Fibroblast of villous mesenchyme (primary cell): ENCODE measurements at places on chromosomes 7 and 10.

DNA sequence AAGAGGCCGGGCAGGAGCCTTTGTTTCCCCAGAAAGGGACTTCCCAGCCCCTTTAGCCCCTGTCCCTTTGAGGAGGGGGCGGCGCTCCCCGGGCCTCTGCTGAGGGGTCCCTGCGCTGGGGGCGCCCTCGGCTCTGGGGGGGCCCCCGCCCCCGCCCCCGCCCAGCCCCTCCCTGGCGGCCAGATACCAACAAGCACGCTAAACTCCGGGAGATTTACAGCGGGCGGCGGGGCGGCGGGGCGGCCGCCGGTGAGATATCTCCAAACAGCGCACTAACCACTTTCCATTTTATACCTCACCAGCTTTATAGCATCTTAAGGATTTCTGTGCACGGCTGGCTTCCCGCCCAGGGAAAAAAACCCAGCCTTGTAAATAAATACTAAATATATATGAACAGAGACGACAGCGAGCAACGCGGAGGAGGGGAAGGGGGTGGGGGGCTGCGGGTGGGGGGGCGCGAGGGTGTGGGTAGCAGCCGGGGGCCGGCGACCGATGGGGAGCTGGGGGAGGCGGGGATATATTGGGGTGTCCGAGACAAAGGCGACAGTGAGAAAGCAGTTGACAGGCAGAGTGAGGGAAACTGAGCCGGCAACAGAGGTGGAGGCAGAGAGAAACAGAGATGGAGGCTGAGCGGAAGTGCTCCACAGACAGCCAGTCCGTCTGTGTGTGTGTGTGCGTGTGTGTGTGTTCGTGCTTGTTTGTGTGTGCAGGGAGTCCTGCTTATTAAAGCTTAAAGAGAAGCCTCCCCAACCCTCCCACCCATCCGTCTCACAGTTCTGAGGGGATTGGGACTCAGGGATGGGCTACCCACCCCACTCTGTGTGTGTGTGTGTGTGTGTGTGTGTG is 85.8 kb downstream of the HIF1AN start:
- no peak for DNase-seq

DNA sequence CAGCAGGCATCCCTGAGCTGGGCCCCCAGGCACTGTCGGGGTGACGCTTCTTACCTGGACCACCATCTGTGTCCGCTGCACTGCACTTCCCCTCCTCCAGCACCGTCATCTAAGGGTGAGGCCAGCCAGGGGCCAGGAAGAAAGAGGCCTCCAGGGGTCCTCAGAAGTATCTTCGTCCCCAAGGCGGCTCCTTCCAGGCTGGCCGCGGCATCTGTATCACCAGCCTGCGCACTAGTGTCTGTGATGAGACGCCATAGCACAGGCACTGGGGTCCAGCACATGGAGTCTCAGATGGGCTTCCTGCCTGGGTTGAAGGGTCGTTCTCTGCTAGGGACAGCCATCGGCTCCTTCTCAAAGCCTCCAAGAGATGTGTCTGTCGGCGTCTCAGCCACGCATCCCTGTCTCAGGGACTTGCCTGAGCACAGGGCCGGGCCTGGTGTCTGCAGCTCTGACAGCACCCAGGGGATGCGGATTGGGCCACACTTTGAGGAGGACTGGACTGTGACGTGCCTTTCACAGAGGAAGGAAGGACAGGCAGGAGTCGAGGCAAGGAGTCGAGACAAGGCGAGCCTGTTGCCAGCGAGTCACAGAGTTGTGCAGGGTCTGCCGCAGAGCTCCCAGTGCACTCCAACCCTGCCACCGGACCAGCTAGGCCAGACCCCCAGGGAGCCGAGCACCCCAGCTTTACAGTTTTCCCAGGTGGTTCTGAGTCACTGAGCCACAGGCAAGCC is 101.5 kb upstream of the DIP2C start:
- no peak for DNase-seq

- no peak for DNase-seq
Measured at GRCh38 chr7:120582916-120583315, 275.0 kb downstream of the TSPAN12 start.

DNA sequence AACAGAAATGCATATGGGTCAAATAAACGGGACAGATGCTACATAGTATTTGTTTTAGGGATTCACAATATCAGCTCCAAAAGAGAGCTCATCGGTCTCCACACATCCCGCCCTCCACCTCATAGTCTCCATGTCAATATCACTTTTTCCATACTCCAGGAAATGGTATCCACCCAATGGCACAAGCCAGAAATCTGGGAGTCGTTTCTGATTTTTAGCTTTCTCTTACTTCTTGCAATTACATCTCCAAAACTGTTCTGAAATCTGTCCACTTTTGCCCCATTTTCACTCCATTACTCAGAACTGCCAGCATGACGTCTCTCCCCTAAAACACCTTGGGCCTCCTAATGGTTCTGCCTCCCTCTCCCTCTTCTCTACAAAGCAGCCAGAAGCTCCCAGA is 47.4 kb upstream of the EZH2 start:
- no peak for DNase-seq

DNA sequence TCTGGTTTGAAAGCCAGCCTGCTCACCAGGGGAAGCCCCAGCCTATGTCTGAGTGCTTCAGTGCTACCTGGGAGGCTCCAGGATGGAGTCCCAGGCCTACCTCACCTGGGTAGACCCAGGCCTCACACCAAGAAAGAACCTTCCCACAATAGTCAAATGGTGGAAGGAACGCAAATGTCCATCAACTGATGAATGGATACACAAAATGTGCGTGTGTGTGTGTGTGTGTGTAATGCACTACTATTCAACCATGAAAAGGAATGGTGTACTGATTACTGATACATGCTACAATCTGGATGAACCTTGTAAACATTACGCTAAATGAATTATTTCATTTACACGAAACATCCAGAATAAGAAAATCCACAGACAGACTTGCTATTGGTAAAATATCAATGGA is 15.2 kb upstream of the ADRB1 start:
- DNase-seq = no peak

DNA sequence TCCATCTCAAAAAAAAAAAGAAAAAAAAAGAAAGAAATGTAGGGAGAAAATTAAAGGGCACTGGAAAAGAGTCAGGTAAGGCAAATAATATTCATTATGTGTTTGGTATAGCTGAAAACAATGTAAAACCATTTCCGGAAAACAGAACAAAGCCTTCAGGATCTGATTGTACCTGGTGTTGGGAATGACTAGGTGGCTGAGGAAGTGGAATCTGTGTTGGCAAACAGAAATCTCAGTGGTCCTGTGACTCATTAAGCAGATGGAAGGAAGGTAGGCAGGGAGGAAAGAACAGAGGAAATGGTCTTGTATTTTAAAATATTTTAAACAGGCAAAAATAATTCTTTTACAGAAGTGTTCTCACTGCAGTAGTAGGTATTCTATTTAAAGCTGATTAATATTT is 55.7 kb upstream of the GATA3 start:
- DNase-seq = no peak

GRCh38 chr10:127983344-127984100 is 76.6 kb downstream of the PTPRE start:
- DNase-seq = no peak

GRCh38 chr7:156579566-156579965 is 61.0 kb upstream of the RNF32 start:
- no peak for DNase-seq

DNA sequence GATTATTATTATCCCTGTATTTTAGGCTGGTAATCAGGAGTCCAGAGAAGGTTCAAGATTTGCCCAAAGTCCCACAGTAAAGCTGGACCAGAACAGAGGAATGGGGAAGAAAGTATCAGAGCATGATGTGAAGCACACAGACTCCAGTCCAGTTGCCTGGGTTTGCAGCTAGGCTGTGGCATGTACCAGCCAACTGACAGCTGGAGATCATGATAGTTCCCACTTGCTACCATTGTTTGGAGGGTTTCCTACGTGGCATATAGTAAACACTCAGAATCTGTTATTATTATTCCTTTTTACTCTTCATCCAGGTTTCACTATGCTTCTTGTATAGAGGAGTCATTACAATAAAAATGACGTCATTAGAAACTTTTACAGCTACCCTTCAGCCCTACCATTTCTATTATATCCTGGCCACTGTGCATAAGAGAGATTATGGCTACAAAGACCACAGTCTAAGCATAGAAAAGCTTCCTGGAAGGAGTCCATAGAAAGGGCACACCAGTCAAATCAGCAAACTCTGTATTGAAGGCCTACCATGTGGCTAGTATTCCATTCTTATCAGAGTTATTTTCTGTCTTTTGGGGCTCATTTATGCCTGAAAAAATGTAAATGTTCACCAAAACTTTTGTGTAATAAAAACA is 66.6 kb downstream of the MTPN start:
- no peak for DNase-seq

DNA sequence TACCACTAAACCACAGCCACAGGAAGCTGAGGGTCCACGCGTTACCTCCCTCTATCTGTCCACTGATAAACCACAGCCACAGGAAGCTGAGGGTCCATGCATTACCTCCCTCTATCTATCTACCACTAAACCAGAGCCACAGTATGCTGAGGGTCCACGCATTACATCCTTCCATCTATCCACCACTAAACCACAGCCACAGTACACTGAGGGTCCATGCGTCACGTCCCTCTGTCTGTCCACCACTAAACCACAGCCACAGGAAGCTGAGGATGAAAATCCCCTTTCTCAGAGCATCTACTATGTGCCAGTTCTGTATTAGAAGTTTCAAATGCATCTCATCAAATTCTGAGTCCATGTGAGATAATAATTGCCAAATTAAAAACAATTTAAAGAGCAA is 589.3 kb downstream of the DNAJB6 start:
- DNase-seq = no peak

DNA sequence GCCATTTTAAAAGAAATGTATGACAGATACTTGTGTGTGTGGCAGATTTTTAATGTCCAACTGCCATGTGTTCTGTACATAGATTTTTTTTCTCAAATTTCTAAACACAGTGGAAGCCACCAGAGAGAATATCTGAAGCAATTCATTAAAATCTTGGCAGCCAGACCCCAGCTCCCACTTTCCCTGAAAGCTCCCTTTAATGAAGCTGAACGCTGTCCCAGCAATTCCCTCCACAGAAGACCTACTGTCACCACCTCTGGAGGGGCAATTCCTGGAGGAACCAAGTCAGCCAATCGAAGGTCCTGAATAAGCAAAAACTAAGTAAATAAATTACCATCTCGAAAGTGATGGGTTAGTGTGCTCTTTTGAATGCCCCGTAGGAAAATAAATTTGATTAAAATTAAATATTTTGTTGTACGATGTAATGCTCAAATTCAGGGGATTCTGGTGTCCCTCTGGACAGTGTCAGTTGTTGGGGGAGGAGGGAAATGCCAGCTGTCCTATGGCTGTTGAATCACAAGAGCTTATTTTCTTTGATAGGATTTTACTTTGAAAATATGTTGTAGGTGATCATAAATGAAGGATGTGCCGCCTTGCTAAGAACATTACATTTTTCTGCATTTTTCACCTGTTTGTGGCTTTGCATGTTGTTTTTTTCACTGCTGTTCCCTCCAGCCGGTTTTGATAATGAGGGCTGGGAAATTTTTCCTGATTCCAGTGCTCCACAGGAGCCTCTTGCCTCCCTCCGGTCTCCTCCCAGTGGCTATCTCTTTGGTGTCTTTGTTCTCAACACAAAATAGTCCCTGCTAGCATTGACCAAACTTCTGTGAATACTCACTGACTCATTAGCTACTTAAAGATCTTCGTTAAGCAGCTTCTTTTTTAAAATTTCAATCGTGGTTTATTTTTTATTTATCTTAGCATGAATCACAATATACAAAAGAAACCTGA is 9.2 kb upstream of the GSAP start:
- DNase-seq = peak; percentile 42

- no peak for DNase-seq
Measured at GRCh38 chr10:100282907-100283306, 3.6 kb downstream of the BLOC1S2 start.
